Osteocyte (in vitro differentiated cells): ENCODE measurements at places on chromosomes 12 and 14. TPM values are rescaled to one million over a fixed set of nuclear protein-coding genes. Genes with fewer than 3 reads are reported as not detected.

- no peaks in the 10 kb centered on the region for H3K27me3 ChIP-seq
- H3K27ac ChIP-seq = no peak overlapping the region
- no peak for DNase-seq
Observed at GRCh38 chr12:97404093-97404492, 58.5 kb upstream of the RMST start.

DNA sequence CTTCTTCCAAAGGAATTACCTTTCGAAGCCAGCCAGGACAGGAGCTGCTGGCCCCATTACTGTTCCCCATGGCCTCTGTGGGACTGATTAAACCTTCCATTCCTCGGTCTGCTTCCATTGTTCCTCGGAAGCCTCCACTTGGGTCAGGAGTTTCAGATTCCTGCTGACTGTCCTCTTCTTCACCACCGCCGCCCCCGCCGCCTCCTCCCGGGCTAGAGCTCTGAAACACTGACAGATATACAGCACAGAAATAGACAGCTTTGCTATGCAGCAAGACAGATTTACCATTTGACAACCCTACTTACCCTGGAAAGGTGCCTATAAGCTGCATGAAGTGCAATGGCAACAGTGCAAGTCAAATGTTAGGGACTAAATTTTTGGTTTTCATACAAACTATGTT lies 21.8 kb downstream of the ZC2HC1C start:
- no peak overlapping the region for H3K27ac ChIP-seq
- no peak overlapping the region for H3K4me3 ChIP-seq
- peaks cover 39% of the 10 kb centered on the region for H3K36me3 ChIP-seq
- H3K27me3 ChIP-seq = no peaks in the 10 kb centered on the region
- H3K4me1 ChIP-seq = no peaks in the 10 kb centered on the region

DNA sequence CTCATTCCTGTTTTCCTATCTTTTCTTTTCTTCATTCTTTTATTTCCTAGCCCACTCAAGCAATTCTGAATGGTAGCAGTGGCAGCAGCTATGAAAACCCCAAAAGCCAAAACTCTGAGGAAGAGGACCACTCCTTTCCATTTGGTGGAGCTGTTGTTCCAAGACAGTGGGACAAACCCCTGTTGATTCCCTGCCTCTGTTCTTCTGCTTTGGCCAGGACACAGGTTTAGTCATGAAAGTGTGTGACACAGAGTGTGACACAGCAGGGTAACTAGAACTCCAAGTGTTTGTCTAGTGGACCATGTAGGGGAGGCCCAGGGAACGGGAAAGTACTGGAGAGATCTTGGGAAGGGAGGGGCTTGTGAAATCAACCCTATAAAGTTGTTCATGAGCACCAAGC lies 71.1 kb downstream of the PTCSC3 start:
- peaks cover 63% of the 10 kb centered on the region for H3K27me3 ChIP-seq
- H3K27ac ChIP-seq = no peak overlapping the region
- no peak for DNase-seq
- no peak overlapping the region for H3K4me3 ChIP-seq
- H3K36me3 ChIP-seq = no peaks in the 10 kb centered on the region

GRCh38 chr12:571795-572531 lies 91.3 kb downstream of the NINJ2 start:
- H3K36me3 ChIP-seq = peaks cover 2% of the 10 kb centered on the region
- no peak for DNase-seq
- H3K4me1 ChIP-seq = peaks cover 49% of the 10 kb centered on the region

- H3K27ac ChIP-seq = no peak overlapping the region
- no peaks in the 10 kb centered on the region for H3K27me3 ChIP-seq
- no peak for DNase-seq
- H3K4me1 ChIP-seq = peaks cover 13% of the 10 kb centered on the region
Observed at GRCh38 chr12:129779033-129779432, 124.8 kb downstream of the TMEM132D start.

DNA sequence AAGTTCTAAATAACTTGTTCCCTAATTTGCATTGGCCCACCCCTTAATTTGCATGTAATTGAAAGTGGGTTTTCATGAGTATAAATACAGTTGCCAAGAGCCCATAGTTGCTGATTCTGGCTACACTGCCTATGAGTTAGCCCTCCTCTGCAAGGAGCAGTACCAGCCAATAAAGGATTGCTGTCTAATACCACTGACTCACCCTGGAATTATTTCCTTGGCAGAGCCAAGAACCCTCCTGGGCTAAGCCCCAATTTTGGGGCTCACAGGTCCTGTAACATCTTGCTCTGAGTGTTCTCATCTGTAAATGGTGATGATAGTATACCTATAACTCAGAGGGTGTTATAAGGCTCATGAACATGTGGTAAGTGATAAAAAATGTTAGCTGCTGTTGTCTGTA lies 6.8 kb downstream of the TTC8 start:
- H3K4me3 ChIP-seq = no peak overlapping the region
- H3K27ac ChIP-seq = no peak overlapping the region
- peaks cover 4% of the 10 kb centered on the region for H3K36me3 ChIP-seq
- H3K4me1 ChIP-seq = peaks cover 52% of the 10 kb centered on the region
- no peaks in the 10 kb centered on the region for H3K27me3 ChIP-seq

GRCh38 chr14:70905301-70905700 lies 2.0 kb upstream of the PCNX1 start:
- H3K27me3 ChIP-seq = no peaks in the 10 kb centered on the region
- H3K4me1 ChIP-seq = peaks cover 40% of the 10 kb centered on the region
- DNase-seq = no peak
- no peaks in the 10 kb centered on the region for H3K36me3 ChIP-seq

The KLRG1 gene
- total RNA-seq = 0.94 TPM in 1 of 2 replicates, not detected in the other

DNA sequence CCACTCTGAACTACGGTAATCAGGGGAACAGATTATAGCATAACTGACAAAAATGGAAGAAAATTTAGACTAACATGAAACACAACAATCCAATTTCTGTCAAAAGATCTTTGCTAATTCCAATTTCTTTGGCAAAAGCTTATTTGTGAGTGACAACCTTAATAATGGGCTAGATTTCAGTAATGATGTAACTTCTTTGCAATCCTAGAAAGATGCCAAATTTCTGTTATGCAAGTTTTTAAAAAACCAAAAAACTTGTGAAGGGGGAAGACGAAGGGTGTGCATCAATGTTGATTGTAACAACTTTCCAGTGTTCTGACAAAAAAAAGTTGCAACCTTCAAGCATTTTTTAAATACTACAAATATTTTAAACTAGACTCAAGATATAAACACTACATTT lies 59.9 kb downstream of the DICER1 start:
- H3K36me3 ChIP-seq = peaks cover 41% of the 10 kb centered on the region
- no peak for DNase-seq
- no peaks in the 10 kb centered on the region for H3K27me3 ChIP-seq
- peaks cover 34% of the 10 kb centered on the region for H3K4me1 ChIP-seq
- H3K27ac ChIP-seq = peak overlapping the region; percentile 74

DNA sequence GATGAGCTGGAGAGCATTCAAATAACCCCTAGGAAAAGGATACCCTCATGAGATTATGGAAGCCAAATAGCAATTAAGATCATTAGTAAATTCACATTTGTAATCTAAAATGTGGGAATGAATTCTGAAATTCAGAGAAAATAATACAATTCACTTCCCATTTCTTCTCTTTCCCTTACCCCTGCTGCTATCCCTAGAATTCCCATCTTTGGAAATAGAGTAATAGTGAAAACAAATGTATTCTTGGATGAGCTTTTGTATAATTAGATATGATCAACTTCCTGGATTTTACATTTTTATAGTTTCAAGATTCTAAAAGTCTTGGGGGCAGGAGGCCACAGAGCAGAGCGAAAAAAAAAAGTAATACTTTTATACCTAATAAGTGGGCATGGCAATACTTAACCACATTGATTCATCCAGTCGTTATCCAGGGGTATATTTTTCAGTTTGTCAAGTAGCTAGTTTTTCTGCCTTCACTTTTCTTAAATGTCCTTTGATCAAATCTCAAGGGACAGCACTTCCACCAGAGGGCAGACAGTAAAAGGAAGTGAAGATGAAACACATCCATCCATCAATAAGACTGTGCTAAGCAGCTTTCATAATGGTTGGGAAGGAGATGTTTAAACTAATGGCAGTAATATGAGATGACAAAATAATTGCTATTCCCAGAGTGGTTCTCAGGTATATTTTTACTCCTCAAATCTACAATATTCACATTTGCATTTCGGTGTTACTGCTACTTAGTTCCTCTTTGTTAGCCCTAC lies 401.3 kb downstream of the DIO2 start:
- H3K36me3 ChIP-seq = peaks cover 2% of the 10 kb centered on the region
- H3K27me3 ChIP-seq = no peaks in the 10 kb centered on the region
- no peak for DNase-seq
- peaks cover 1% of the 10 kb centered on the region for H3K4me1 ChIP-seq
- H3K4me3 ChIP-seq = no peak overlapping the region
- no peak overlapping the region for H3K27ac ChIP-seq

The SERPINA3 gene
- total RNA-seq = 1.2 and 1.6 TPM in 2 replicates

GRCh38 chr12:93145086-93145485 lies 216.0 kb upstream of the EEA1 start:
- H3K36me3 ChIP-seq = no peaks in the 10 kb centered on the region
- peaks cover 3% of the 10 kb centered on the region for H3K27me3 ChIP-seq
- no peak for DNase-seq
- no peak overlapping the region for H3K4me3 ChIP-seq

- H3K27me3 ChIP-seq = no peaks in the 10 kb centered on the region
- no peak overlapping the region for H3K27ac ChIP-seq
- no peak for DNase-seq
- no peaks in the 10 kb centered on the region for H3K4me1 ChIP-seq
- H3K4me3 ChIP-seq = no peak overlapping the region
- H3K36me3 ChIP-seq = peaks cover 2% of the 10 kb centered on the region
Observed at GRCh38 chr12:121543786-121544185, 37.0 kb downstream of the KDM2B start.

GRCh38 chr12:132236129-132236929 lies 92.1 kb downstream of the NOC4L start:
- no peaks in the 10 kb centered on the region for H3K4me1 ChIP-seq
- peaks cover 3% of the 10 kb centered on the region for H3K27me3 ChIP-seq
- DNase-seq = no peak
- no peak overlapping the region for H3K27ac ChIP-seq
- peaks cover 2% of the 10 kb centered on the region for H3K36me3 ChIP-seq
- H3K4me3 ChIP-seq = no peak overlapping the region

- no peak overlapping the region for H3K27ac ChIP-seq
- DNase-seq = no peak
- H3K4me1 ChIP-seq = peaks cover 7% of the 10 kb centered on the region
- H3K36me3 ChIP-seq = no peaks in the 10 kb centered on the region
- H3K4me3 ChIP-seq = no peak overlapping the region
Observed at GRCh38 chr14:23370221-23370620, 2.4 kb upstream of the IL25 start.

DNA sequence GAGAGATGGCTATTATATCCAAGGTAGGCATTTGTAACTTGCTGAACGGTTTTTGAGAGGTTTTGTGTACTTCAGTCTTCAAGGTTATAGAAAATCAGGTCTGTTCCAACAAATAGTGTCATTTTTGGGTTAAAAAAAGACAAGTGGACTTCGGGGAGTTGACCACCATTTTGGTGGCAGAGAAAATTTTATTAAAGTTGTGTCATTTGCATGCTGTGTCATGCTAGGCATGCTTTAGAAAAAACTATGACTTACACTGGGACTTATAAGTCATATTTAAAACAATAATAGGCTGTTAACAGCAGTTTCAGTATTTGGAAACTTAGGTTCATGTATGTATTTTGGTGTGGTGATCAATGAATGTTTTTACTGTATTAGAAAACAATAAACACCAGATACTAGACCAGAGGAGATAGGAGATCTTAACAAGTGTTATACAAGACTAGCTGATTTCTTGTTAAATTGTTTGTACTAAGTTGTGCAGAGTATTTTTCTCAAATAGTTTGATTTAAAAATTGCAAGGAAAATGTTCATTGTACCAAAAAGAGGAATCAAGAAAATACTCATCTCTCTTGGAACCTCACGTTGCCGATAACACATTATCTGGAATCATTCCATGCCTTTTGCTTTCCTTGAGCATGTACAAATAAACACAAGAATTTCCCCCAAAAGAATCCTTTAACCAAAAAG lies 1.4 kb downstream of the RAN start:
- DNase-seq = no peak
- H3K4me1 ChIP-seq = peaks cover 30% of the 10 kb centered on the region
- no peaks in the 10 kb centered on the region for H3K27me3 ChIP-seq
- peak overlapping the region; percentile 70 for H3K27ac ChIP-seq

DNA sequence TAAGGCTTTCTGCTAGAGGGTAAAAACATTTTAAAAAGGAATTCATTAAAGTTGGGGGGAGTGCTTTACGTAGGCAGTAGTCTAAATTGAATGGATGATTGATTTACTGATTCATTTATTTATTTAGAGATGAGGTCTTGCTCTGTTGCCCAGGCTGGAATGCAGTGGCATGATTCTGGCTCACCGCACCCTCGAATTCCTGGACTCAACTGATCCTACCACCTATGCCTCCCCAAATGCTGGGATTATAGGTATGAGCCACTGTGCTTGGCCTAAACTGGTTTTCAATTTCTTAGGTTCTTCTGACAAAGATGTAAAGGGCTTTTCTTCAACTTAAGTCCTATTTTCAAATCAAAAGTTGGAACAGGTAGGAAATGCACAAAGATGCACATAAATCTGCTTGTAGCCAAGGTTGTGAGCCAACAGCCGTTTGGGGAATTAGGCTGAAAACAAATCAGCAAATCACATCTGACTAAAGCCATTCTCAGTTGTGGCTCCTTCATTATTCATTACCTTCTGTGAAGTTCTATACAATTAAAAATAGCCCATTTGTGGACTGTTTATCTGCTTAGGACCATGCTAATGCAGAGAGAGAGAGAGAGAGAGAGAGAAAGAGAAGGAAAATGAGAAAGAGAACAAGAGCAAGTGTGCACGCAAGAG lies 218.0 kb downstream of the PPM1H start:
- H3K27me3 ChIP-seq = no peaks in the 10 kb centered on the region
- no peak for DNase-seq
- no peak overlapping the region for H3K4me3 ChIP-seq
- H3K27ac ChIP-seq = no peak overlapping the region

DNA sequence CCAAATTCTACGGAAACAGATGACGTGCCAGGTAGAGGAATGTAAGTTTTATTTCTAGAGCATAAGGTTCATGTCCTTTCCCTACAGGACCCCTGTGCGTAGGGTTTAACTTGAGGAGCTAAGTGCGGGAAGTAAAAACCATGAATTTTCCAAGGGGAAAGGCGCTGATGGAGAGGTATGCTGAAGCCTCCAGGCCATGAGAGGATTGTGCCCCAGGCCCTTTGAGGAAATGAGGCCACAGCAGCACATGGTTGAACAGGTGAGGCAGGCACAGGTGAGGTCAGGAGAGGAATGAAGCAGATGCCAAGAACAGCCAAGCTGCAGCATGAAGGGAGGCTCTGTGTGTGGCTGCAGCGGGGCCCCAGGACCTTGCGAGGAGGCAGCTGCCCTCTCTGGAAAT lies 14.7 kb downstream of the ESRRB start:
- H3K27me3 ChIP-seq = peaks cover 19% of the 10 kb centered on the region
- H3K36me3 ChIP-seq = no peaks in the 10 kb centered on the region
- no peak overlapping the region for H3K27ac ChIP-seq
- H3K4me3 ChIP-seq = no peak overlapping the region
- no peaks in the 10 kb centered on the region for H3K4me1 ChIP-seq

DNA sequence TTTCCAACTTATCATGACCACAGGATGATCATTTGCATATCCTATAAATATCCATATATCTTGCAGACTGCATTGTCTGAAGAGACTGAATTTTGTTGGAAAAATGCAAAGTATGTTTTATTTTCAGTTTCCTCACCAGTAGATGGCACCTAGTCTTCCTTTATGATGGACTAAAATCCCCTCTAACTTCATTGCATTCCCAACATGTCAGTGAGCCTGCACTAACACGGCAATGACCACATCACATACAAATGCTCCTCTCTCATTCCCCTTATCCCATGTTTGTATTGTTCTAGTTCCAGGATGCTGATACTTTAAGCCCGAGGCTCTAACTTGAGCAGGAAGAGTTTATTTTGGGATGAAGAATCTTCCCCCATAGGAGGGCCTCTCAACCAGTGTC lies 24.7 kb upstream of the MYBPC1 start:
- no peak for DNase-seq
- H3K27ac ChIP-seq = no peak overlapping the region
- H3K27me3 ChIP-seq = peaks cover 10% of the 10 kb centered on the region
- H3K4me3 ChIP-seq = no peak overlapping the region
- peaks cover 2% of the 10 kb centered on the region for H3K4me1 ChIP-seq
